SK-N-MC (cell line): ENCODE measurements at places on chromosomes 3 and 15.

- no peak for DNase-seq
Measured at GRCh38 chr3:56282341-56282740, 185.9 kb downstream of the ERC2 start.

- no peak for DNase-seq
Measured at GRCh38 chr15:89513284-89513683, 16.9 kb upstream of the RHCG start.

- no peak for DNase-seq
Measured at GRCh38 chr3:62602129-62602770, 228.9 kb upstream of the FEZF2 start.

GRCh38 chr3:195083659-195084058 lies 187.3 kb downstream of the XXYLT1 start:
- DNase-seq: no peak

GRCh38 chr3:69283913-69284611 lies 101.8 kb downstream of the FRMD4B start:
- DNase-seq: no peak

DNA sequence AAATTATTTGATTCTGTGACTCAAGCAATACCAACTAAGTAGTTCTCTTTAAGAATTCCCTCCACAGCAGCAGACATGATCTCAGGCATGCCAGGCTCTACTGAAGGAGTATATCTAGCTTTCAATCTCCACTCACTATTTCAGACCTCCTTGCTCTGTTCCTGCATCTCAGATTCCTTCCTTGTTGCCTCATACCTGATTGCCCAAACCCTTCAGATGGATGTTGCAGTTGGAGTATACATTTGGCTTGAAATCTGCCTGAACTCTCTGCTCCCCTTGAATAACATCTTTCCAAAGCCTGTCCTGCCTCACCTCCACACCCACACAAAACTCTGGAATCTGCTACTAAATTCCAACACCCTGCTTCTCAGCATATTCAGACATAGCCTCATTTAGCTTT lies 19.8 kb upstream of the TM4SF4 start:
- DNase-seq: no peak

GRCh38 chr3:159455741-159456181 lies 532.9 kb upstream of the IL12A start:
- no peak for DNase-seq

DNA sequence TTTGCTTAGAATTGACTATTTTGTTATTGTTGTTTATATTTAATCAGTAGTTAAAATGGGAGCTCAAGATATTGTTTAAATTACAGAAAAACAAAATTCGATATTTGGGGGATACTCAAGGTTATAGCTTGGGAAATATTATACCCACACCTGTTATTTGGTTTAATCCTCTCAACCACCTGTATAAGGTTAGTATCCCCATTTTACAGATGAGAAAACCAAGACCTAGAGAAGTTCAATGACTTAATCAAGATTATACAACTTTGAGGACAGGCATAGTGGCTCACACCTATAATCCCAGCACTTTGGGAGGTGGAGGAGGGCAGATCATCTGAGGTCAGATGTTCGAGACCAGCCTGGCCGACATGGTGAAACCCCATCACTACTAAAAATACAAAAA lies 39.8 kb upstream of the CA12 start:
- DNase-seq: no peak

- DNase-seq: no peak
Measured at GRCh38 chr3:111947231-111947630, 31.6 kb upstream of the ABHD10 start.
